Psoas muscle (tissue), 8 donors: ENCODE measurements at places on chromosomes 12 and 14.

DNA sequence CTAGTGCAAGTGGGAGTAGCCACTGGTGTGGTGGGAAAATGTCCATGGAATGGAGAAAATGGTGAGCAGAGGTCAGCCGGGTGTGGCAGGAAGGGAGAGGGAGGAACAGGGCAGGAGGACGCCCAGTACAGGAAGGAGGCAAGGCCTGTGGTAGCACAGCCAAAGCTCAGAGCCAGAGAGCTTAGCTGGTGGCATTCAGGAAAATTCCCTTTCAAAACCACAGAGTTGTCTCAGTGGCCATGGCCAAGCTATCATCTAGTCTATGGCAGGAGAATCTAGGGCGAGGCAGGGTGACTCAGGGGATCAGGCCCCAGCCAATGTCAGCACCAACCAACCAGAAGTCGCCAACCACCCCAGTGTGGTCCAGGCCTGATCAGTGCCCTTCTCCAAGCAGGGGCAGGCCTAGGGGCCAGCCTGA, 67.7 kb upstream of the DDX11 start:
- peak; percentile 46 for DNase-seq

DNA sequence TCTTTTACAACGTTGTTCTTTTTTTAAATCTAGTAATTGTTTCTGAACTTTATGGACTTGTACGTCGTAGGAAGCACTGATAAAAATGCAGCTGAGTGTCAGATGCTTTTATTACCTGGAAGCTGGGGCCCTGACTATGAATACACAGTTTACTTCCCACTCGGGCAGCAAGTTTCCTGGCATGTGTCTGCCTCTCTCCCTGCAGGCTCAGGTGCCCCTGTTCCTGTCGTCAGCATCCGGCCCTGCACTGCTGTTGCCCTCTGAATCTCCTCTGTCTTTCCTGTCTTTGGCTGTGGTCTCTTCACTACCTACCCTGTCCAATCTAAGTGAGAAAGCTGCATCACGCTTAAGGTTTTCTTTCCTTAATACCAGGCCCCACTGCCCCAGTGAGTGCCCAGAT, 75.8 kb downstream of the PELI2 start:
- no peak for DNase-seq

DNA sequence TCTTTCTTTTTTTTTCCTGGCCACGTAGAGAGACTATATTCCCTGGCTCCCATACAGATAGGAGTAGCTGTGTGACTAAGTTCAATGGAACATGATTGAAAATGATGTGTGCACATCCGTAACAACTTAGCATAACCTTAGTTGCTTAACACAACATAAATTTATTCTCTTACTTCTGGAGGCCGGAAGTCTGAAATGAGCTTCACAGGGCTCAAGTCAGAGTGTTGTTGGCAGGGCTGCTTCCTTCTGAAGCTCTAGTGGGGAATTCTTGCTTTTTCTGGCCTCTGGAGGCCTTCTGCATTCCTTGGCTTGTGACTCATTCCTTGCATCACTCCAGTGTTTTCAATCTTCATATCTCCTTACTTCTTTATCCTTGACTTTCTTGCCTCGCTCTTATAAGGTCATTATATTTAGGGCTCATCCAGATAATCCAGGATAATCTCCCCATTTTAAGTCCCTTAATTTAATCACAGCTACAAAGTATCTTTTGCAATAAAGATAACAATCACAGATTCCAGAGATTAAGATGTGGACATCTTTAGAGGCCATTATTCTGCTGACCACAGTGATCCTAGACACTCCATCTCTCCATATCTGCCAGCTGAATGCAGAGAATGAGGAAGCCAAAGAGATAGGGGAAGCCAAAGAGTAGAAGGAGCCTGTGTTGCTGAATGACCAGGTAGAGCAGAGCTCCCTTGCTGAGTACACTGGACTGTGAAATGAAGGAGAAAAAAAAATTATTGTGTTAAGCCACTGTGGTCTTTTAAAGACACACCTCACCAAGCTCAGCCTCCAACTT, 21.0 kb upstream of the SNX6 start:
- DNase-seq, result peak; percentile 20

DNA sequence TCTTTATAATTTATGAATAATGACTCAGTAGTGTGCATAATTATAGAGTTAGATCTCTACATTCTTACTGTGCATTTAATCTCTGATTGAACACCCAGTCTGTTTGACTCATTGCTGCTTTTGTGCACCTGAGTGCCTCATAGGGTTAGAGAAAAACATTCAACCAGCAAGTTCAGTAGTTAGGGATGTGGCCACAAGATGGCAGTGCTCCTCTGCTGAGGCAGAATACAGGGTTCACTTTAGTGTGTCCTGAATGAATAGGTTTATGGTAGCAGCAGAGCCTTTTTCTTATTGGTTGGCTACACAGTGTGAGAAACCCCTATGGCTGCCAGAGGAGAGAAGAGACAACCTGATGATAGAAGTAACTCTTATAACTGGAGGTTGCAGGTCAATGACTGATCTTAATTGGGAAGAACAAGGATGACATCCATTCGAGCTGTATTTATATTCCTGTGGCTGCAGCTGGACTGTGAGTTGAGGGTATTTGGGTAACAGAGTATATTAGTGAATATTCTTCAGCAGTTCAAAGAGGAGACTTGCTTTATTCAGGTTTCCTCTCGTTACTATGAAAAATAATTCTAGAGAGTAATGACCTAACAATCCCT, 194.9 kb upstream of the OR4E1 start:
- no peak for DNase-seq

- no peak for DNase-seq
Observed at GRCh38 chr12:125113263-125113662, 48.0 kb downstream of the AACS start.

DNA sequence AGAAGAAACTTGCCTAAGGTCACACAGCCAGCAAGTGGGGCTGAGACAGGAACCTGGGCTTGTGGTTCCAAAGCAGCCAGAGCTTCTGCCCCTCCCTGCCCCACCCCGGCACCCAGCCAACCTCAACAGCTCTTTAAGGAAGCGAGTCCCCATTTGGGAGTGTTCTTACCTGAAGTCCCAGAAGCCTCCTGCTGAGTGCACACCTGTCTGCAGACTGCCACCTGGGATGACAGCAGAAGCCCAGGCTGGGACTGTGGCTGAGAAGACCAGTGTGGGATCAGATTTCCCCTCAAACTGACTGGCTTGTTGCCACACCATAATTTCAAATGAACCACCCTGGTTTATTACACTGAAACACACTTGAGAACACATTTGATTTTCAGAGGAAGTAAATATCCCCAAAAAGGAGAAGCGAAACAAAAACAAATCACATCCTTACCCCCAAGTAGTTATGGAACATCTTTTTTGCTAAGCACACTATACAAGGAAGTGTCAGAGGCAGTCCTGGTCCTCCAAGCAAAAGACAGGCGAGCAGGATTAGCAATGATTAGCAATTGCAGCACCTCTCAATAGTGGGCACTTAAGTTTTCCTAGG, 6.3 kb upstream of the RIN3 start:
- DNase-seq, result no peak

GRCh38 chr14:56131004-56131864, 13.0 kb downstream of the PELI2 start:
- no peak for DNase-seq
